Activated CD8-positive, alpha-beta memory T cell treated with anti-CD3 and anti-CD28 coated beads for 1 hour (primary cell): ENCODE measurements at places on chromosomes 12 and 14.

DNA sequence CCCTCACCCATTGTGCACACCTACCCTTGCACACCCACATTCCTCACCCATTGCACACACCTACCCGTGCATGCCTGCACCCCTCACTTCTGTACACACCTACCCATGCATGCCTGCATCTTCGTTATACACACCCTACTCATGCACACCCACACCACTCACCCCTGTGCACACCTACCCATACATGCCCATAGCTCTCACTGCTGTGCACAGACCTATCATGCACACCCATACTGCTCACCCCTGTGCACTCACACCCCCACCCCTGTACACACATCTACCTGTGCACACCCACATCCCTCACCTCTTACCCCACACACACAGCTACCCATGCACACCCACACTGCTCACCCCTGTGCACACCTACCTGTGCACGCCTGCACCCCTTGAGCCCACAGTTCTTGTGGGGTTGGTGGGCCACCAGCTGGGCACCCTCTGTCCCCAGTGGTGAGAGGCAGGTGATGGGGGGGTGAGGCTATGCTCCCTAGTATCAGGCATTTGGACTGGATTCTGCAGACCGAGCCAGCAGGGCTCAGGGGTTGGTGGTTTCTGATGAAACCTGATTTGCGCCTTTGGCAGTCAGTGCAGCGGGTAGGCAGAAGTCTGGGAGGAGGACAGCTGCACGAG, 15.6 kb downstream of the CEP170B start:
- DNase-seq: no peak

DNA sequence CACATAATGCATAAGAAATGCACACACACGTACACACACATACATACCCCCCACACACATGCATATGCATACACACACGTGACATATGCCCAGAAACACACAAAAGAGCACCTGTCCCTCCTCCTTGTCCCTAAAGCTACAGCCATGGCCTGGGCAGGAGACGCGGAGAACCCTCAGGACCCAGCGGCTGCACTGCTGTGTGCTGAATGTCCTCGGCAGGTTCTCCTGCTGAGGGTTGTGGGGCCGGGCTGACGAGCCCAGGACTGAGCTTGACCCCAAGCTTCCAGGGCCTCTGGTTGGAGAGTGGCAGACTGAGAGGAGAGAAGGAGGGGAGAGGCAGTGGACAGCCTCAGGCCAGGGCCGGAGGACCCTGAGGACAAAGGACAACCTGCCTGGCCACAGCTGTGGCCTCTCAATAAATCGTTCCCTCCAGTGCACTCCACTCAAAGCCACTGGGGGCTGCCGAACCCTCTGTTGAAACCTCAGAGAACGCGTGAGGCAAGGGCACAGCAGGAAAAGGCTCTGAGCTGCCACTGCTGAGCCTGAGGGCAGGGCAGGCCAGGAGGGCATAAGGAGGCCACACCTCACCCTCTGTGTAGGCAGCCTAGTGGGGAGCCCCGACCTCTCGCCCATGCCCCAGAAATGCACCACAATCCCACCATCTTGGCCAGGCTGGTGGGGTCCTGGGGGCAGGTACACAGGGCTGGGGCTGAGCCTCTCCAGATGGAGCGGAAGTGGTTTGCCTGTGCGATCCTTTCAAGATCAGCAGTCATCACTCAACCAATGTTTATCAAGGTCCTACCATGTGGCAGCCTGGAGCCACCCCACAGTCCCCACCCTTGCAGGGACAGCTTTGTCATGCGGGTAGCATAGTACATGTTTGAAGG, 3.1 kb downstream of the CACNA2D4 start:
- DNase-seq: no peak

- no peak for DNase-seq
These were observed 23.3 kb downstream of the MIPOL1 start for GRCh38 chr14:37221073-37221472.

- DNase-seq: no peak
These were observed 31.5 kb downstream of the HSP90AA1 start for GRCh38 chr14:102055181-102055901.
